ENCODE measurements at places on chromosomes 5 and 9. TPM values are rescaled to one million over a fixed set of nuclear protein-coding genes. Genes with fewer than 3 reads are reported as not detected.

DNA sequence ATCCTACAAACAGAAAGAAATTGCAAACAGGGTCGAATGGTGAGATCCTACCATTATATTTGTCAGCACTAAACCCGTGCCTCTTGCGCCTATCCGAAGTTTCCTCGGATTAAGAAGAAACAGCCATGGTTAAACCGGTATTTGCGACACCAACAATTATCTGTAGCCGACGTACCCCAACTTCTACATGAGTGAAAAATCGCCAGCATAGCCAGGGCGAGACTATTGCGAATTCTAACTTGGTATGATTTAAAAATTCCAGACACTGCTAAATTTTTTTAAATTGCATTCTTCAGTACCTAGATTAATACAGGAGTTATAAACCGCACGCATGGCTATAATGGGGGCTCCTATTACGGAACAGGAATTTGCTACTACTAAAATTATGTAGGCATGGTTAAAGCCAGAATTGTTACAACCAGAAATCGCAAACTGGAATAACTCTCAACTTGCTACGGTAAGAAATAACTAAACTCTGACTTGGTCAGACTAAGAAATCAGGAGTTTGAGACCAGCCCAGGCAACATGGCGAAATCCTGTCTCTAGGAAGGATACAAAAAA, 25.3 kb upstream of the ANXA2R start:
- peaks cover 4% of the 10 kb centered on the region for H3K36me3 ChIP-seq
- peak overlapping the region; percentile 94 for H3K4me3 ChIP-seq
- peak overlapping the region; percentile 95 for H3K27ac ChIP-seq
- H3K27me3 ChIP-seq = no peaks in the 10 kb centered on the region
- DNase-seq = peak; percentile 58
- peaks cover 16% of the 10 kb centered on the region for H3K4me1 ChIP-seq

GRCh38 chr9:129676975-129677374, 11.5 kb downstream of the PRRX2 start:
- DNase-seq = peak; percentile 81
- peak overlapping the region; percentile 8 for H3K4me3 ChIP-seq
- peaks cover 63% of the 10 kb centered on the region for H3K27me3 ChIP-seq
- no peak overlapping the region for H3K27ac ChIP-seq
- no peaks in the 10 kb centered on the region for H3K36me3 ChIP-seq

GRCh38 chr5:166909926-166910325, 1381.5 kb upstream of the WWC1 start:
- DNase-seq = no peak
- H3K36me3 ChIP-seq = no peaks in the 10 kb centered on the region
- H3K4me3 ChIP-seq = no peak overlapping the region
- no peaks in the 10 kb centered on the region for H3K27me3 ChIP-seq
- no peak overlapping the region for H3K27ac ChIP-seq

DNA sequence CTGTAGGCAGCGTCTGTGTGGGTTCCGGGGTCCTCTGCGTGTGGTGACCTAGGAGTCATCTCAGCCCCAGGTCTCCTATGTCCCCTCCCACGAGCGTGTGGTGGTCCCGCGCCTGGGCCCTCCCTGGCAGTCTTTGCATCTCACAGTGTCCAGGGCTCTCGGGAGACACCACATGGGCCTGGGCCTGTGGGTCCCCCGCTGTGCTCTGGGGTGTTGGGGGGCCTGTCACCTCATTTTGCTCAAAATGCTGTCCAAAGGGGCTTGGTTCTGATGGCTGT, 27.1 kb downstream of the CEP72 start:
- H3K27ac ChIP-seq = no peak overlapping the region
- H3K27me3 ChIP-seq = no peaks in the 10 kb centered on the region
- H3K4me3 ChIP-seq = no peak overlapping the region
- peaks cover 4% of the 10 kb centered on the region for H3K36me3 ChIP-seq
- H3K4me1 ChIP-seq = no peaks in the 10 kb centered on the region

Gene SLC34A3
- total RNA-seq = not detected

Gene FOXD4
- 1.4 TPM for total RNA-seq

Gene OR1J2
- total RNA-seq = not detected

Gene PCDHB11
- total RNA-seq = 8.9 TPM
